ENCODE measurements at places on chromosomes 4 and X. TPM values are rescaled to one million over a fixed set of nuclear protein-coding genes. Genes with fewer than 3 reads are reported as not detected.
A peak's percentile ranks its signal among the peaks of the same experiment; 100 is the strongest.

DNA sequence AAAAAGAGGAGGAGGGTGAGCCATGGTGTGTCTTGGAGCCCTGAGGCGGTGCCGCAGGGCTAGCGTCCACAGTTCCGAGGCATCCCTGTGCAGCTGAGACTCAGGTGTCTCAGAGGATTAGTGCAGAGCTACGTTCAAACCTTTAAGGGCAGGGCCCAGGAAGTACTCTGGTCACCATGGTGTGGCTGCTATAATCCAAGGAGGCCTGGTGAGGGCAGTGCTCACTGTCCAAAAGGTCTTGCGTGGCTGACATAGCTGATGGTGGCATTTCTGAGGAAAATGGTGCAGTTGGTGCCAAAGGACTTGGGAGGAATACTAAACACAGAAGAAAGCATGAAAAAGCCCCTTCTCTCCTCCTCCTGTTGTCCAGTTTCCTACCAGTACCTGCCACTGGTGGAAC lies 146.9 kb downstream of the DCHS2 start:
- DNase-seq = no peak

- DNase-seq = no peak
These were observed 1137.0 kb downstream of the PCDH18 start for GRCh38 chr4:136395212-136395722.

- DNase-seq = no peak
These were observed 997.1 kb downstream of the RAB28 start for GRCh38 chr4:12487000-12487399.

DNA sequence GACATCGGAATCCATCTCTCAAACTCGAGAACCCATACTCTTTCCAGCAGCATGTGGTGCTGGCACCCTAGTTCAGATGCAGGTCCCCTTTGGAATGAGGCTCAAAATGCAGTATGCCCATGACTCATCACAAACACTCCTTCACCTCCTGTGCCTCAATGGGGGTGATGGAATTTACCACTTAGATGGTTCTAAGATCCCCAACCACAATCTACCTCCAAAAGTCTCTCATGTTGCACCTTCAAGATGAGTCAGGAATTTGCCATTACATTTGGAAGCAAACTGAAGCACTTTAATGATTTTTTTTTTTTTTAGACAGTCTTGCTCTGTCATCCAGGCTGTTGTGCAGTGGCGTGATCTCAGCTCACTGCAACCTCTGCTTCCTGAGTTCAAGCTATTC lies 8.5 kb upstream of the MID1 start:
- DNase-seq = no peak

DNA sequence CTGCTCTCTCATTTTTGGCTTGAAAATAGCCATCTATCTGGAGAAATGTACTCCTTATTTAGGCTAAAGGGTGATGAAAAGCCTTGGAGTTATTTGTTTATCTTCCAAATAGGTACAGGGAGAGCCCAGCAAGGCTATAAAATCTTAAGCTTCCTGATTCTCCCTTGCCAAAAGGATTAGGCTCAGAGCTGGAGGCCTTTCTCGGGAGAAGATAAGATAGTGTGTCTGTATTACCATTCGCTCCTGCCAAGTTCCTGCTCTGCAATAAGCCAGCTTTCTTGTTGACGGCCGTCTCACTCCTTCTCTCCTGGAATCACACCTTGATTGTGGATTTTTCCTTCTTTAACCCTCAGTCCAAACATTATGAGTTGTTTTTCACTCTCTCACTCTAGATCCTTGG lies 171.8 kb upstream of the TTC29 start:
- DNase-seq = no peak

The YIPF7 gene
- total RNA-seq = not detected

- no peak for DNase-seq
These were observed 141.1 kb downstream of the AFF1 start for GRCh38 chr4:87075876-87076275.

DNA sequence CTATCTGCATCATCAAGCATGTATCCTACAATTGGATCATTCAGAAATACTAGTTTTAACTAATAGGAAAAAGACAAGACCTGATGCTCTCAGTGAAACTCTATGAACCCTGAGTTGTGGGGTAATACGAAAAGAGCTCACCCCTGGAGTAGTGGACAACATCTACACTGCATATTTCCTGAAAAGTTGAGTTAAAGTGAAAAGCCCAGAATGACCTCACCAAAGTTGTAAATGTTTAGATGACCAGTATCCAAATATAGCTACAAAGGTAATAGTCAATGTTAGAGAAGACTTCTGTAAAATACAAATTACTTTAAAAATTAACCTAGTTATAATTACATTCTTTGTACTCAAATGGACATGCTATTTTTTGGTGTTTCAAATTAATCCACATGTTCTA lies 52.8 kb upstream of the SRPX start:
- peak; percentile 47 for DNase-seq

DNA sequence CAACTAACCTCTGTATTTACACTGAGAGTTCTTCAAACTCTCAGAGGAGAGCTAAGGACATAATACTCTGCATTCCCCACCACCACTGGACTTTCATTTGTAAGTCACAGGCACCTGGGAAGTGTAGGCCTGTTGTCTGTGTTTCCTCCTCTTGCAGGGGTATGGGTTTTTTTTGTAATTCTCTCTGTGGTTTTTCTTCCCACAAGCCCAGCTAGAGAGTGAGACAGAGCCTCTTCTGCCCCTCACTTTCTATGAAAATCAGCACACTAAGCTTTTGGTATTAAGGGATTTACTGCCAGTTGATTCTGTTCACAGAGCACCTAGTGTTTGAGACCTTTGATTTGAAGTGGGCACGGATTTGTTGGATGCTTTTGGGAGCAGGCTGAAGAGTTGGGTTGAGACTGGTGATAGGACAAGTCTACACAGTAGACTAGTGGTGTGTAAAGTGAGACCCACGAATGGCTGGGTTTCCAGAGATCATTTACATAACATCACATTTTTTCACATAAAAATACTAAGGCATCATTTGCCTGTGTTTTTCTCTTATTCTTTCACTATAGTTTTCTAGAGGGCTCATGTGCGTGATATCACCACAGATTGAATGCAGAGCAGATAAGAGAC lies 28.9 kb upstream of the WDR17 start:
- DNase-seq = no peak

GRCh38 chr4:140220058-140220457 lies 66.1 kb upstream of the MAML3 start:
- DNase-seq = no peak

- DNase-seq = no peak
These were observed 83.7 kb downstream of the PRDM5 start for GRCh38 chr4:120838784-120839183.

- DNase-seq = no peak
These were observed 7.0 kb downstream of the CXCL9 start for GRCh38 chr4:76000279-76000678.

GRCh38 chrX:13125188-13125587 lies 80.8 kb upstream of the FAM9C start:
- DNase-seq = no peak
